ENCODE measurements at places on chromosomes 7 and 10.

DNA sequence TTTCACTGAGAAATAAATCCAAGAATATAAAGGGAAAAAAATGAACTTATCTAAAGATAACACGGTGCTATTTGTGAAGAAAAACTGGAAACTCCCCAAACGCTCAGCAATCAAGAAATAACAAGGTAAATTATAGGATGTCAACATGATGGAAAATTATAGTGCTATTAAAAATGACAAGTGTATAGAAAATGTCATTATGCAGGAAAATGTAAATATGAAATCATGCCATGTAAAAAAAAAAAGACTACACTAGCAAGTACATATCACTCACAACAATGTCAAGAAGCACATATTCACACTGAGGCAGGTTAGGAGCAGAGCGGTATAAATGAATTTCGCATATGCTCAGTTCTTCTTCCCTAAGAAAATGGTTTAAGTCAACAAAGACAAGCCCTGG, 27.7 kb downstream of the KLRG2 start:
- DNase-seq, result no peak

DNA sequence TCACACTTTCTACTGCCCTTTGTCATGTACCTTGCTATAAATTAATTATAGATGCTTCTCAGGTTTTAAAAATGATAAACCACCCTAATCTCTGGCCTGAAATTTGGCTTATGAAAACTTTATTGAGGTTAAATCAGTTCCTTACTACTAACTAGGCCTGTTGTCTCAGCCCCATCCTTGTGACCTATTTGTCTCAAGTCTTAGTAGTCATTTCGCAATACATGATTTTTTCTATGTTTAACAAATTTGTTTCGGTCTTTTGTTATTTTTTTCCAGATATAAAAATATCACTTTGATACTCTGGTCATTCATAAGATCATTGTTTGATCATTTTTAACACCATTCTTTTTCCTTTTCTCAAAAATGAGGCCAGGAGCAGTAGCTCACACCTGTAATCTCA, 411.6 kb downstream of the GFRA1 start:
- DNase-seq, result no peak

- no peak for DNase-seq
These were observed 422.0 kb downstream of the PLXNA4 start for GRCh38 chr7:132154248-132154647.

- DNase-seq, result no peak
These were observed 39.3 kb downstream of the ANK3 start for GRCh38 chr10:60350400-60350799.

DNA sequence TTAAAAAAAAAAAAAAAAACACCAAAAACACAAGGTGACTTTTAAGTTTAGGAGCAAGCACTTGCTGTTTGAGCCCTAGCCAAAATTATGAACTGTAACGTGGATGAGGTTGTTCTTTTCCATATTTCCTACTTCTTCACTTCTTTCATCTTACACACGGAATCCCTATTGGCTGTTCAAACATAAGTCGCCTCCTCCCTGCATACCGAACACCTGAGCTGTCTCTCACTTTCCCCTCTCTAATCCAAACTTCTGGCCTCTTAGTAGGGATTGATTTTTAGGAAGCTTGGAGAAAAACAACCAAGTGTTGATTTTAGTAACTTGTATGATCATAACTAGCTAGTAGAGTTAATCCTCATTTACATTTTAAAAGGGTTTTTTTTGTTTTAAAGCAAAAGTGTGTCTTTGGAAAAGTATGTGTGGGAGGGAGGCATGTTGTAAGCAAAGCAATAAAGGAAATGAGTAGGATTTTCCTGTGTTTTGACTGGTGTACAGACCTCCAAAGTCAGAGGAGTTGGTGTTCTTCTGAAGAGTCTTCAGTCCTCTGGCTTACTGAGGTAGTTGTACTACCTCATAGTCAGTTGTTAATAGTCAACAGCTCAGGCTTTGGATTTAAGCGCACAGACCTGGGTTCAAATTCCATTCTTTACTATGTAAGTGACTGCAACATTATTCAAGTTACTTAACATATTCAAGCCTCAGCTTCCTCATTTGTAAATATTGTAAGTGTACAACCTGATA, 39.3 kb downstream of the RABGEF1 start:
- no peak for DNase-seq

- DNase-seq, result no peak
These were observed 21.4 kb upstream of the TPST1 start for GRCh38 chr7:66183700-66184099.

DNA sequence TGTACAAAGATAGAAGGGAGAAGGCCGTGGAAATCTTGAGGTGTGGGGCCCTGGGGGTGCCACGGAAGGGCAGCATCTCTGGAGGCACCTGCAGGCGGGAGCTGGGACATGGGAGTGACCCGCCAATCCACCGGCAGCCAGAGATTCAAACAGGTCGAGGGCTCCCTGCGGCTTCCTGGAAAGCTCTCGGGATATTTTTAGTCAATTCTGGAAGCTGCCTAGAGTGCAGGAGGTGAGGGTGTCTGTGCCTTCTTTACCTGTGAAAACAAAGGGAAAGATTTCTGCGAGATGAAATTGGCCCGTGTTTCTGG, 16.6 kb downstream of the MNX1 start:
- DNase-seq, result no peak

- no peak for DNase-seq
These were observed 6.1 kb upstream of the KIF20B start for GRCh38 chr10:89695307-89695706.

DNA sequence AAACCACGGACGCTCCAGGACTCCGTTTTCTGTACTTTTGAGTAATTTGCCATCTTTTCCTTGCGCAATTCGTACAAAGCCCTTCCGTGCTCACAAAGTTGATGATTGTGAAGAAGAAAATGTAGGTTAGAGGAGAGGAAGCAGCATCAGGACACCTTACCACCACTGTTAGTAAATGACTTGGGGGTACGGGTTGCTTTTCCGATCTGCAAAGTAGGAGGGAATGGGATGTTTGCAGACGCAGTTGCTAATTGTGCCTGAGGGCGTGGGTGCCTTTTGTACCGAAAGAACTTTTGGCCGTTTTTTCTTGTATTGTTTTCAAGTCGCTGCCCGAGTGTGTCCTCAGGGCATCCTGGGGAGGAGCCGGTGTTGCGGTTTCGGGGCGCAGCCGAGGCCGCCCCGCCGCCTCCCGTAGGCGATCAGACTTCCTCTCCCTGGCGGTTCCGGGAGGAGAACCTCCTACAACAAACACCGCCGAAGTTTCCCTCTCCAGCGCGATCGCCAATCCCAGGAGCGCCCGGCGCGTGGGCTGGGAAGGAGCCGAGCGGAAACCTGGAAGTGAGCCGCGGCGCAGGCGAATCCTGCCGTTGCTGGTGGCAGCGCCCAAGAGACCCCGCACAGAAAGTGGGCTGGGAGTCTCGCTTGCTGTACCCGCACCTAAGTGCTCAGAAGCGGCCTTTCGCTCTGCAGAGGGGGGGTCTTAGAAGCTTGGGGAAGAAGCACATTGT, 1.0 kb downstream of the PRR15 start:
- no peak for DNase-seq

DNA sequence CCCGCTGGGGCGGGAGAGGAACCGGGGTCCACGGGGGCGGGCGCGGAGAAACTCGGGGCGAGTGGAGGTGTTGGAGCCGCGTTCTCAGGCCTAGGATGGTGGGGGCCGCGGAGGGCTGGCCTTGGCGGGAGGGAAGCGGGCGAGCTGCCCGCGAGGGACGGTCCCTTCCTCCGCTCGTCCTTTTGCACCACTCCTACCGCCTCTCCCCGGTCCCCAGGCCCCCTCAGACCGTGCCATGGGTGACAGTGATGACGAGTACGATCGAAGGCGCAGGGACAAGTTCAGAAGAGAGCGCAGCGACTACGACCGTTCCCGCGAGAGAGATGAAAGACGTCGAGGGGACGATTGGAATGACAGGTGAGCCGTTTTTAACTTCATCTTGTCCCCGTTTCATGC, 451 bp downstream of the SRRT start:
- DNase-seq, result no peak

- no peak for DNase-seq
These were observed 897.1 kb downstream of the GATA3 start for GRCh38 chr10:8951440-8952089.

GRCh38 chr10:120473593-120473992, 16.6 kb downstream of the PLPP4 start:
- no peak for DNase-seq

- DNase-seq, result no peak
These were observed 8.7 kb upstream of the PTPN12 start for GRCh38 chr7:77528368-77528767.

- DNase-seq, result no peak
These were observed 7.7 kb downstream of the PNLIP start for GRCh38 chr10:116553378-116553980.

DNA sequence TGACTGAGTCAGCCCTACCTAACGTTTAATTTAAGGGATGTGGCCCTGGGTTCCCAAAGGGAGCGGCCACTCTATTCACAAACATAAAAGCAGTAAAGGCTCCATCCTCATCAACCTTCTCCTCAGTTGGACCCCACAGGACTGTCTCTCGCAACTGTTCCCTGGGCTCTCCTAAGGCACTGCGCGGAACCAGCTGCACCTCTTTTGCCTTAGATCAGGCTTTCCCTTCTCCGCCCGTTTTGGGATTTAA, 689 bp upstream of the GTPBP4 start:
- no peak for DNase-seq
